ENCODE measurements at places on chromosomes 2 and 18.

DNA sequence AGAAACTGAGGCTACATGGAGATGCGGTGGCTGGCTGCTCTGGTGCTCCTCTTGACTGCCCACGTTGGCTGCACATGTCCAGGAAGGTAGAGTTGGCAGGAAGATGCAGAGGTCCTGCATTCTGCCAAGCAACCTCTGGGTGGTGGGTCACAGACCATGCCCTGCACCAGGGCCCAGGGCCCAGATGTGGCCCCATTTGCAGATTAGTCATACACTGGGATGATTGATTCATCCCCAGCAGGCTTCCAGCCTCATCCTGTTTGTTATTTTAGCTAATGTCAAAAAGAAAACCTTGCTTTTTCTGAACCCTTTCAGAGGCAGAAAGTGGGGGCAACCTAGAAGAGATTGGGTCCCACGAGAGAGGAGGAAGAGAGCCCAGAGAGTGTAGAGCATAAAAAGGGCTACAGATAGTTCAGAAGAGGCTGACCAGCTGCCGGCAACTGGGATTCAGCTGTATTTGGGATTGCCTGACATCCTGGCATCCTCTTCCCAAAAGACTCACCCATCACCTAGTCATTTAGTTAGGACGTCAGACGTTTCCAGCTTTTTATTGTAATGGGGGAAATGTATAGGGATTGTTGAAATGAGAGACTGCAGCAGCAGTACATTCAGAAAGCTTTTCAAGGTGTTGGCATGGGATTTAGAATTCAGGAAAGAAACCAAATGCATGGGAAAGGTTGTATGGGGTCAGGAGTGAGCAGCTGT lies 101.9 kb downstream of the CTIF start:
- no peak for DNase-seq

- DNase-seq, result no peak
These were observed 189.9 kb downstream of the CD226 start for GRCh38 chr18:69757733-69758132.

GRCh38 chr2:5352286-5352685 lies 339.9 kb upstream of the SOX11 start:
- no peak for DNase-seq

DNA sequence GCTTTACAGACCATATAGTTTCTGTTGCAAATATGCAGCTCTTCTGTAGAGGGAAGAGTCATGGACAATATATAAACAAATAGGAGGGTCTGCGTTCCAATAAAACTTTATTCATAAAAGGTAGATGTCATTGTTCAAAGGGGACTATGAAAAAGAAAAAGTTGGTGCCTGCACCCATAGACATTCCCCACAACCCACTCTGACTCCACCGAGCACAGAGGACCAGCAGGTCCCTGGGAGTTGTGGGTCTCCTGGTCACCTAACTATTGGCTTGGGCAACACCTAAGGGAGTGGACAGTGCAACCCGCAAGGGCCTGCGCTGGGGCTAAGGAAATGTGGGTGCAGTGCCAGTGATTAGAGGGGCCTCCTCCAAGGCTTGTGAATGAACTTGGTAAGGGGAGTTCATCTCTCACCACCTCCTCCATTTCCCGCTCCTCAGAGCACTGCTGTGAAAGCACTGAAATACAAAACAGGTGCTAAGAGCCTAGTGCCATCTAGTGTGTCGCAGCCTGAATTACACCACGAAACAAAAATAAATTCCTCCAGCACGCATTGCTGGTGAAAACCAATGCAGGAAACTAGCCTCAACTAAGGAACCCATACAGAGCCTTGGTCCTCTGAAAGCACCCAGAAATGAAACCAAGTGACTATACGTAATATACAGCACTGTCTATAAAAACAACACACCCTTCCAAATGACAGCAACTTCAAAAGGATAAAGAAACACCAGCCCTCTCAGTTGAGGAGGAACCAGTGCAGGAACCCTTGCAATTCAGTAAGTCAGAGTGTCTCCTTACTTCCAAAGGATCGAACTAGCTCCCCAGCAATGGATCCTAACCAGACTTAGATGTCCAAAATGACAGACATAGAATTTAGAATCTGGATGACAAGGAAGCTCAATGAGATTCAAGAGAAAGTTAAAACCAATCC lies 166.6 kb downstream of the RNF144A start:
- DNase-seq, result no peak

DNA sequence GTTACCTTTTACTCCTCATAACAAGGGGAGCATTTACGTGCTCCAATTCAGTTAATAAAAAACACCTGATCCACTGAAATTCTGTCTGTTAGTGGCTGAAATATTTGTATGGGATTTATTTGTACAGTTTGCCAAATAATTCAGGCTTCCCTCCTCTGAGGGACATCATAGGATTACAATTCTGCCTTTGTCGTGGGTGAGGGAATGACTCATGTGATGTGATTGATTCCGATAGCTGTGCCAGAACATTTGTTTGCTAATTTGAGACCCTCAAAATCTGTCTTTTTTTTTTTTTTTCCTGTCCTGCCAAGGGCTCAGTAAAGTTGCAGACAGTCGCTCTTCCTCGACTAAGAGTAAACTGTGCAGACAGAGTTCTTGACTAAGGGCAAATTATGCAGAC lies 612.6 kb upstream of the CDH2 start:
- DNase-seq, result no peak

DNA sequence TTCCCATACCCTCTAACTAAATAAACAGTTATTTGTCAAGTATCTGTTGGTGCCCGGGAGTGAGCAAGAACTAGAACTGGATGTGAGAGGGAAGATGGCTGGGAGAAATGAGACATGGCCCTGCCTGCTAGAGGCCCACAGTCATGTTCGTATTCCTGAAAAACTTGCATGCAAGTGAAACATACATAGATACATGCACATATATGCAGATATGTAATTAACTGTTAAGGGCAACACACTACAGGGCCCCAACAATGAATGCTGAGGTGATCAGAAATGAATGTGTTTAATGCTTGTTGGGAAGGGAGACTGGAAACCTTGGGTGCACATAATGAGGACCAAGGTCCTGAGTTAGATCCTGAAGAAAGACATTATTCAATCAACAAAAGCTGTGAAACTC lies 49.8 kb downstream of the ADD2 start:
- DNase-seq, result no peak

DNA sequence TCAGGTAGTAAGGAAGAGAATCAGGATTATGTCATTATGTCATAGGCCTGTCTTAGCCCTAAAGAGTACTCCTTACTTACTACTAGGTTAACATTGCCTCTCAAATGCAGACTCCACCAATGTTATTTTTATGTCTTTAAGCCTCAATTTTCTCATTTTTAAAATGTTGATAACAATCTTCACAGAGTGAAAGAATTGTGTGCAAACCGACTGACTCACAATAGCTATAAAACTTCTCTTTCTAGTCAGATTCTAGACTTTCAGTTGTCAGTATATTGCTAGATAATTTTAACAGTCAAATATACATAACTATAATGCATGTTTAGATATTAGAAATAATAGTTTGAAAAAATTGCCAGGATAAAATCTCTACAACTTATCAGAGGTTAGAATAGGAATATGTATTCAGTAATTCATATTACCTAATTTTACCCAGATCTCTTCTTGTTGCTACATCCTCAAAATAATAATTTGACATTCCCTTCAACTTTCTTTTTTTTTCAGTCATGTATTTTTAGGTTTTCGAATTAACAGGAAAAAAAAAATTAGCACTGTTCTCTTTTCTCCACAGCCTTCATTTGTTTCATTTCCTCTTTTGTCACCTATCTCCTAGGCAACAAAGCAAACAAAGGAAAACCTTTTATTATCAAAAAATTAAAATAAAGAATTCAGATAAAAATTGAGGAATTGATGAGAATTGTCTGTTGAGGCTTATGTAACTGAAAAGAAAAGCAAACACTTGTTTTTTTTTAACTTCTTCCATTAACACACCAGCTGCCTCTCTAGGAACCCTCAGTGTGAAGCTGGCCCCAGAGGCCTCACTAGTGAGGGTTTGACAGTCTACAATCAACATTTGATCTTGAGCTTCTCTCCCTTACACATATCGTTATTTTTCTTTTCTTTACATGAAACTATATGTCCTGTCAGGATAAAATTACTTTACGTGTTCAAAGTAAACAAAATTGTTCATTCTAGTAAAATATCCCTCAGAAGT lies 279.0 kb downstream of the CALCRL start:
- DNase-seq, result no peak

DNA sequence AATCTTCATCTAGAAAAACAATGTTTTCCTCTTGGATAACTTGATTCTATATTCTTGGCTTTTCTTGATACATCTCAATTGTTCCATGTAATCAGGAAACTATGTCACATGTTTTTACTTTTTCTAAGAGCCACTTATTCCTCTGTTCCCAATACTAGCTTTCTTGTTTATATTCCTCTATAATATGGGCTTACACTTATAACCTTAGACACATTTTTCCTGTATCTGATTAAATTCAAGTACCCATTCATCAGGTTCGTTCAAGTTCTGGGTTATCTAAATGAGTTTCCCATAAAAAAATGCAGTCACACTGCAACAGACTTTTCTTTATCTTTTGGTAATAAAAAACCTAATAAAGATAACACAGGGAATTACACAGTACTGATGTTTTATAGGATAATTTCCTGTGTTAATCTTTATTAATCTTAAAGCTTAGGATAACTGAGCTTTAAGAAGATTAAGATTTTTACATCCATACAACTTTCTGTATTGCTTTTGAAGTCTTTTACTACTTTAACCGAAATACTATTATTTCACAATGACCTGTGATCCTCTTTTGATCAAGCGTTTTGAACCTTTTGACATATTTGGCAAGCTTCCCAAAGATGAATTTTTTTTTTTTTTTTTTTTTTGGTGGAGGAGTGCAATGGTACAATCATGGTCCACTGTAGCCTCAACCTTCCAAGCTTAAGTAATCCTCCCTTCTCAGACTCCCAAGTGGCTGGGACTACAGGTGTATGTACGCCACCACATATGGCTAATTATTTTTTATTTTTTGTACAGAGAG lies 44.3 kb upstream of the C2orf66 start:
- no peak for DNase-seq

All from stimulated activated CD4-positive, alpha-beta T cell treated with anti-CD3 and anti-CD28 coated beads, Interleukin-12 subunit alpha, Interleukin-12 subunit beta, amount 100 ng/mL, for 48 hours (primary cell).